Fibroblast of skin of left biceps (primary cell): ENCODE measurements at places on chromosomes 7 and 10.

DNA sequence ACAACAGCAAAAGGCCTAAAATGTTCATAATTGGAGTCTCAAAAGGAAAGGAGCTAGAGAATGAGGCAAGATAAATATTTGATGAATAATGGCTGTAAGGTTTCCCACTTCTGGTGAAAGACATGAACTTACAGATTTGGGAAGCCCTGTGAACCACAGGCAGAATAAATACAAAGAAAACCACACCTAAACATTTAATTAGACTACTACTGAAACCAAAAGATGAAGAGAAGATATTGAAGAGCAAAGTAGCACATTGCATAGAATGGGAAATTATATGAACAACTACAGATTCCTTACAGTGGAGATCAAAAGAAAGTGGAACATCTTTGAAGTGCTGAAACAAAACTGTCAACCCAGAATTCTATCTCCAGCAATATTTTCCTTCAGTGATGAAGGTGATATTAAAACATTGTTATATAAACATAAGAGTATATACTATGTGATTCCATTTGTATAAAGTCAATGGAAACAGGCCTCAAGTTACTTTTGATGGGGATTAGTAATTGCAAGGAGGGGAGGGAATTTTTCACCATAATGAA lies 191.3 kb upstream of the KAT6B start:
- DNase-seq = no peak

- DNase-seq = no peak
Measured at GRCh38 chr10:129560361-129560760, 93.3 kb downstream of the MGMT start.

GRCh38 chr10:34736976-34737771 lies 77.9 kb downstream of the PARD3 start:
- no peak for DNase-seq

- DNase-seq = no peak
Measured at GRCh38 chr7:94440451-94441039, 45.9 kb downstream of the COL1A2 start.

DNA sequence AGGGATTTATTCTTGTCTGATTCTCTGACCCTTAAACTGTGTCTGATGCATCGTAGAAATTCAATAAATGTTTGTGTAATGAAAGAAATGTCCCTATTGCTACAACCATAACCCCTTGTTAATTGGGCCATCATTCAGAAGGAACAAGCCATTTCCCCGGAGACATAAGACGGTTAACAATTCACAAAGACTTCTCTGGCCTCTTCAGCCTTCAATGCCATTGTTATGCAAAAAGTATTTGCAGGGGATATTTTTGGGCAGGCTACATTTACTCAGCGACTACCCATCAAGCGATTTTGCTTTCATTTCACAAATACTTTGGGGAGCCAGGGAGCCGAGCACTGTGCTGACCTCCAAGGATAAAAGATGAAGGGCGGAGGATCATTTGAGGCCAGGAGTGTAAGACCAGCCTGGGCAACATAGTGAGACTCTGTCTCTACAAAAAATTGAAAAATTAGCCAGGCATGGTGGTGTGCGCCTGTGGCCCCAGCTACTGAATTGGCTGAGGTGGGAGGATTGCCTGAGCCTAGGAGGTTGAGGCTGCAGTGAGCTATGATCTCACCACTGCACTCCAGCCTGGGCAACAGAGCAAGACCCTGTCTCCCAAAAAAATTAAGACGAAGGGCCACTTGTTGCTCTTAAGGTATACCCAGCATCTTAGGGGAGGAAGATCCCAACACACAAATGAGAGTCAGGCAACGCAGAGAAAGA lies 20.0 kb upstream of the SDK1 start:
- DNase-seq = no peak

- DNase-seq = no peak
Measured at GRCh38 chr7:27712217-27712616, 27.7 kb upstream of the TAX1BP1 start.

- no peak for DNase-seq
Measured at GRCh38 chr10:17605936-17606335, 11.2 kb downstream of the HACD1 start.

DNA sequence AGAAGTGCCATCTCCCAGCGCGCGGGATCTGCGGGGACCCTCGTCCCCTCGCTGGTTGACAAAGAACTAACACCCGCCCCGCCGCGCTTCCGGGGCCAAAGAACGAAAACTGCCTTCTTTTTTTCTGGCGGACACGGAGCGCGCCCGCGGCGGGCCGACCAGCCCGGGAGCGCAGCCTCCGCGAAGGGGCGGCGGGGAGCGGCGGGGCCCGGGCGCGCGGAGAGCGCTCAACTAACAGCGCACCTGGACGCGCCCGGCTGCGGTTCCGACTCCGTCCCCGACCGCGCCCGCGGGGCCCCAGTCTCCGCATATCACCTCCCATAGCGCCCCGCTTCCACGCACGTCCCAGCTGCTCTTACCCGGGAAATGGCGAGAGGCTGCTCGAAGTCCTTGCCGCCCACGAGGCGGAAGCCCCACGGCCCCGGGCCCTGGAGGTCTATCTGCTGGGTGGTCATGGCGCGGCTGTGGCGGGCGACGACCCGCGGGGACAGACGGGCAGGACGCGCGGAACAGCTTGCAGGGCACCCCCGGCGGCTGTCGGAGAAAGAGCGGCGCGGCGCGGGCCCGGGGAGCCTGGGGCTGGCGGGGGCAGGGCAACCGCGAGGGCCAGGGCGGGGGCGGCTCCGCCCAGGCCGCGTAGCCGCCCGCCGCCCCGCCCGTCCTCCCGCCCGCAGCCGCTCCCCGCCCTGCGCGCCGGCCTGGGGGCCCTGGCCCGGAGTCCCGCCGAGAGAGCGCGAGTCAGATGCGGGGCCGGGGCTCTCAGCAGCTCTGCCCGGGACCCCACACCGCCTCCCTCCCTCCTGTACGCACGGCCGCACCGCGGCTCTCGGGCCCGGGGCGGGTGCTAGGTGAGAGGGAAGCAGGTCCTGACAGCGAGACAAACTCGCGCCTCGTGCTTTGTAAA lies at the start of gene PDLIM1:
PDLIM1 (minus strand) TSS at position 543 of the 904 bp plus-strand sequence; CDS start at position 455, 88 bp downstream.
- no peak for DNase-seq

GRCh38 chr7:99027241-99027640 lies 116.7 kb downstream of the SMURF1 start:
- DNase-seq = no peak
